ENCODE measurements at places on chromosomes 5 and 9.

GRCh38 chr9:137669261-137669672 lies 50.5 kb downstream of the EHMT1 start:
- peaks cover 17% of the 10 kb centered on the region for H3K36me3 ChIP-seq
- H3K4me3 ChIP-seq = no peak overlapping the region
- H3K4me1 ChIP-seq = peaks cover 45% of the 10 kb centered on the region

- H3K27me3 ChIP-seq = no peaks in the 10 kb centered on the region
- no peak for DNase-seq
- peaks cover 41% of the 10 kb centered on the region for H3K36me3 ChIP-seq
These were observed 9.7 kb downstream of the RICTOR start for GRCh38 chr5:39064450-39064849.

GRCh38 chr9:136045595-136046553 lies 49.2 kb downstream of the NACC2 start:
- H3K4me1 ChIP-seq = peaks cover under 1% of the 10 kb centered on the region
- no peak overlapping the region for H3K27ac ChIP-seq
- peaks cover 2% of the 10 kb centered on the region for H3K27me3 ChIP-seq
- DNase-seq = no peak
- no peak overlapping the region for H3K4me3 ChIP-seq

GRCh38 chr9:37251452-37251851 lies 131.1 kb downstream of the ZCCHC7 start:
- no peaks in the 10 kb centered on the region for H3K27me3 ChIP-seq
- peaks cover 30% of the 10 kb centered on the region for H3K36me3 ChIP-seq
- DNase-seq = no peak

- no peak overlapping the region for H3K27ac ChIP-seq
- H3K4me1 ChIP-seq = peaks cover 7% of the 10 kb centered on the region
- no peak overlapping the region for H3K4me3 ChIP-seq
- no peak for DNase-seq
- peaks cover 3% of the 10 kb centered on the region for H3K27me3 ChIP-seq
- H3K36me3 ChIP-seq = no peaks in the 10 kb centered on the region
These were observed 87.6 kb downstream of the ADRB2 start for GRCh38 chr5:148913985-148914431.

- peaks cover 2% of the 10 kb centered on the region for H3K27me3 ChIP-seq
- H3K27ac ChIP-seq = no peak overlapping the region
- H3K4me1 ChIP-seq = peaks cover 4% of the 10 kb centered on the region
- peak; percentile 54 for DNase-seq
- H3K36me3 ChIP-seq = no peaks in the 10 kb centered on the region
- peak overlapping the region; percentile 72 for H3K4me3 ChIP-seq
These were observed 880.1 kb upstream of the SEMA6A start for GRCh38 chr5:117454716-117455212.

DNA sequence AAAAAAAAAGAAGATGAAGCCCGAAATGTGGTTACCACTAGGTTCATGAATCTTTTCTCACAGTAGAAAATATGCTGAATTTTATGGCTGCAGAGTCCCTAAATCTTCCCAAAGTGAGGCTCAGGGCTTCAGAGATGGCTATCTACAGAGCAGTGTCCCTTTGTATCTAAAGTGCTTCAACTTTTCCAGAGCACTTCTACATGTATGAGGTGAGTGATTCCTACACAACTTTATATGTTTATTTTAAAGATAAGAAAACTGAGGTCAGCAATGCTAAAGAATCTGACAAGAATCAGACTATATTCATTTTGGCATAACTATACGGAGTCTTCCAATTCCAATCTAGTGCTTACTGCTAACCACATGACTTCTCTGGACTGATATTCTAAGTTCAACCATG lies 53.2 kb downstream of the MRPS27 start:
- H3K27me3 ChIP-seq = no peaks in the 10 kb centered on the region
- H3K4me3 ChIP-seq = no peak overlapping the region
- no peak overlapping the region for H3K27ac ChIP-seq
- no peak for DNase-seq

DNA sequence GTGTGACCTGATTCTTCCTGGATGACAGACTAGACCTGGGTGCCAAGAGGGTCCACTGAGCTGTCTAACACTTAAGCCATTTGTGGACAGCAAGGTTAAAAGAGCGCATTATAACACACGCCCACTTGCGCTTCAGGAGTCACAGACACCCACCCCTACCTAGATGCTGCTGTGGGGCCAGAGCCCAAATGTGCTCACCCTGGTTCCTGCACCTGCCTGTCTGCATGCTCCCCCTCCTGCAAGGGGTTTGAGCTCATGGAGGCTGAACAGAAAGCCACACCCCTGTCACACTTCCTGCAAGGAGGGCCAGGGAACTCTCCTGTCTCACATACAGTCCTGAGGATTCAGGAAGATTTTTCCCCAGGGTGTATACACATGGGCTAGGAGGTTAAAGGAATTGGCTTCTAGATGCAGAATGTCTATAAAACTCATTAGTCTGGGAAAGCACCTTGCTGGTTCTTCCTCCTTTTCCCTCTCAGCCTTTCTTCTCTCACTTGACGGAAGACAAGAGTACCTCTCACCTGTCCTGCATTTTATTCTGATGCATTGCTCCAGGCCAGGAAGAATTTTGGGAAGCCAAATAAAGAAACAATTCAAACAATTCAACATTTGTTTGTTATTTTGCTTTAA lies 87.4 kb upstream of the LHFPL2 start:
- peaks cover 28% of the 10 kb centered on the region for H3K4me1 ChIP-seq
- H3K27ac ChIP-seq = peak overlapping the region; percentile 25
- H3K27me3 ChIP-seq = no peaks in the 10 kb centered on the region

GRCh38 chr9:126475933-126476555 lies 137.7 kb upstream of the LMX1B start:
- H3K27me3 ChIP-seq = peaks cover 6% of the 10 kb centered on the region
- H3K27ac ChIP-seq = no peak overlapping the region
- H3K4me1 ChIP-seq = peaks cover 16% of the 10 kb centered on the region
- H3K4me3 ChIP-seq = no peak overlapping the region
- DNase-seq = no peak

GRCh38 chr5:159345336-159345735 lies 15.0 kb upstream of the IL12B start:
- peaks cover 16% of the 10 kb centered on the region for H3K36me3 ChIP-seq
- no peaks in the 10 kb centered on the region for H3K27me3 ChIP-seq
- no peak overlapping the region for H3K4me3 ChIP-seq
- peak overlapping the region; percentile 21 for H3K27ac ChIP-seq
- no peak for DNase-seq

GRCh38 chr5:64944868-64945267 lies 176.1 kb downstream of the CWC27 start:
- H3K27me3 ChIP-seq = no peaks in the 10 kb centered on the region
- H3K4me1 ChIP-seq = no peaks in the 10 kb centered on the region
- H3K4me3 ChIP-seq = no peak overlapping the region

DNA sequence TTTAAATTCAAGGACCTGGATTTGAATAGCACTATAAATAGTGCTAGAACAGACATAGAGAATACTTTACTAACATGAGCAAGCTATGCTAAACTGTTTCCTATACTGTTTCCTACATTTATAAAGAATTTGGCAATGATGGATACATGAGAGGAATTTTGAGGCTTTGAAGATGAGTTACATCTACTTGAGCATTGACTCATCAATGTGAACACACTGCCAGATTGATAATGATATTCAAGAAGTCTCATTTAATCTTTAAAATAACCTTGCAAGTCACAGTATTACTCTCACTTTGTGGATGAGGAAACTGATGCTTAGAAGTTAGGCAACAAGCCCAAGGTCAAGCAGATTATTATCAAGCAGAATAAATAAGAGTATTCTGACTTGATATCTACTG lies 281.9 kb downstream of the DNAH5 start:
- DNase-seq = no peak
- no peak overlapping the region for H3K4me3 ChIP-seq
- no peaks in the 10 kb centered on the region for H3K36me3 ChIP-seq
- H3K27ac ChIP-seq = no peak overlapping the region
- H3K27me3 ChIP-seq = no peaks in the 10 kb centered on the region

DNA sequence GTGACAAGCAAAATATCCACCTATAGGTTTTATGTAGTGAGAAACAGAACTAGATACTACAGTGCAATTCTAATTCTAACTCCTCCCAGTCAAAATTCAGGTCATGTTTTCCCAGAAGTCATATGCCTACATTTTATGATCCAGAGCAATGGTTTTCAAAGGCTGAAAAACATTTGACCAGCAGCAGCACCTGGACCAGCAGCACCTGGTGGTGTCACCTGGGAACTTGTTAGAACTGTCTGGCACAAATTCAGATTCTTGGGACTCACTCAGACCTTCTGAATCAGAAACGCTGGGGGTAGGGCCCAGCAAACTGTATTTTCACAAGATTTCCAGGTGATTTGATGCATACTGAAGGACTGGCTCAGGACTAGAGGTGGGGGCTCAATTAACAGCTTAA lies 367.7 kb upstream of the RFX3 start:
- no peak overlapping the region for H3K4me3 ChIP-seq
- H3K27ac ChIP-seq = no peak overlapping the region
- no peaks in the 10 kb centered on the region for H3K36me3 ChIP-seq
- H3K4me1 ChIP-seq = no peaks in the 10 kb centered on the region
- DNase-seq = no peak
- H3K27me3 ChIP-seq = peaks cover 4% of the 10 kb centered on the region

DNA sequence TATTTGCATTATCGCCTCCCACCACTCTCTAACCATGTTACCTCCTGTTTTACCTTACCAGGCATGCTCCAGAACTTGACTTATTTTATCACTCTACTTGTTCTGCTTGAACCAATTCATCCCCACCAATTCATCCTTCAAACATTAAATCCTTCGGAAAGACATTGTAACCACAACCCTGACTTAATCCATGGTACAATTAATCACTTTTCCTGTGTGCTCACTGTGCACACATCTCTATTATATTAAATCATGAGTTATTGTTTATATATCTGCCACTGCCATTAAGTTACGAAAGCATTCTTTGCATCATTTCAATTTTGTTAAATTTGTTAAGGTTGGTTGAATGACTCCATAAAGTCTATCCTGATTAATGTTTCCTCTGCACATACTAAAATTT lies 7.4 kb upstream of the C5orf46 start:
- H3K4me3 ChIP-seq = no peak overlapping the region
- peaks cover 2% of the 10 kb centered on the region for H3K27me3 ChIP-seq
- H3K4me1 ChIP-seq = no peaks in the 10 kb centered on the region
- DNase-seq = no peak
- H3K36me3 ChIP-seq = no peaks in the 10 kb centered on the region

DNA sequence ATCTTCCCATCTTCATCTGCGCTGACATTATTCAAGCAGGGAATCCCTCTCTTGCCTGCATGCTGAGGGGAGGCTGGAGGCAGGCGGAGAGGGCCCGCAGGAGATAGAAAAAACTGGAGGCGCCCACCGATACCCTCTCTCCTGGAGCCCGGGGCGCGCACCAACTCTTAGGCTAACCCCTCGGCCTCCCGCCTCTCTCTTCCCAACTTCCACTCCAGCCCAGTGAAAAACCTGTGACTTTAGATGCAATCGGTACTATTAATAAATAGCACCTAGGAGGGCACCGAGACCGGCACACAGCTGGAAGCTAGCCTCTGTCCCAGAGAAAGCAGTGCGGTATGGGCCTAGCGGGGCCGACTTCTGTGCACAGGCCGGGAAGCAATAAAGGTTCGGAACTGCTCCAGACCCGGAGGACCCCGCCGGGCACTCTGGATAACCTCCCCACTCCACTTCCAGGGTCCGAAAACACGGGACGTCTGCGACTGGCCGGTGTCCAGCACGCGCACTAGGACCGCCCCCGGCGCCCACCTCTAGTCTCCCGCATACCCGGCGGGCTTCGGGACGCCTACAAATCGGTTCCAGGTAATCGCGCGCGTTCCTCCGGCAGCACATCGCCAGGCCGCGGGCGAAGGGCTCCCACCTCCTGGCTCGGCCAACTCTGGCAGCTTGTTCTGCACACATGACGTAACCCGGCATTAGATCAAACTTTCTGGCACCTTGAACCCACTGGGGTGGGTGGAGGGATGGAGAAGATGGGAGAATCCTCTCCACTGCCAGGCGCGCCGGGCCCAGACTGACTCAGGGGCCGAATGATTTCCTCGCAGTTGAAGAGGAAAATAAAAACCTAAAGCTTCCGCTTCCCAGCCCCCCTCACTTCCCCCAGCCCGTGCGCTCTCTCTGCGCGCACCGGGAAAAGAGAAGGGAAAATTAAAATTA lies 1.4 kb downstream of the EFNA5 start:
- no peak for DNase-seq
- H3K27me3 ChIP-seq = peaks cover 19% of the 10 kb centered on the region
- H3K36me3 ChIP-seq = no peaks in the 10 kb centered on the region
- no peak overlapping the region for H3K27ac ChIP-seq
- peak overlapping the region; percentile 21 for H3K4me3 ChIP-seq

DNA sequence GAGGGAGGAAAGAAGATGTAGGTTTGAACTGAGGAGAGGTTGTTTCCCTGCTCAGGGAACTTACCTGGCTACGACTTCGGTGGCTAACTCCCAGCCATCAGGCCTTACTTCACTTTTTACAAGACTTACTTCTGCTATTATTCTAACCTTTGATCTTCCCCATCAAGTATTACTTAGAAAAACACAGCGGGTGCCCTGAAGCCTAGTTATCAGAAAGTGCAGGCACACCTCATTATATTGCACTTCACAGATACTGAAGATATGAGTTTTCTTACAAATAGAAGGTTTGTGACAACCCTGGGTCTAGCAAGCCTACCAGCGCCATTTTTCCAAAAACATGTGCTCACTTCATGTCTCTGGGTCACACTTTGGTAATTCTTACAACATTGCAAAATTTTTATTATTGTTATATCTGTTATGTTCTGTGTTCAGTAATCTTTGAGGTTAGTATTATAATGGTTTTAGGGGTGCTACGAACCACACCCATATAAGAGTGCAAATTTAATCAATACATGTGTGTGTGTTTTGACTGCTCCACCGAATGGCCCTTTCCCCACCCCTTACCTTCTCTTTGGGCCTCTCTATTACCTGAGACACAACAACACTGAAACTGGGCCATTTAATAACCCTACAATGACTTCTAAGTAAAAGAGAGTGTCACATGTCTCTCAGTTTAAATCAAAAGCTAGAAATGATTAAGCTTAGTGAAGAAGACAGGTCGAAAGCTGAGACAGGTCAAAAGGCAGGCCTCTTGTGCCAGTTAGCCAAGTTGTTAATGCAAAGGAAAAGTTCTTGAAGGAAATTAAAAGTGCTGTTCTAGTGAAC lies 2102.7 kb upstream of the WWC1 start:
- no peaks in the 10 kb centered on the region for H3K4me1 ChIP-seq
- DNase-seq = no peak
- H3K27ac ChIP-seq = no peak overlapping the region
- H3K4me3 ChIP-seq = no peak overlapping the region

- no peak for DNase-seq
- no peak overlapping the region for H3K4me3 ChIP-seq
- H3K36me3 ChIP-seq = no peaks in the 10 kb centered on the region
These were observed 174.4 kb upstream of the PRLR start for GRCh38 chr5:35404701-35405100.

GRCh38 chr9:34987160-34987901 lies 2.2 kb upstream of the DNAJB5 start:
- H3K4me1 ChIP-seq = peaks cover 55% of the 10 kb centered on the region
- no peaks in the 10 kb centered on the region for H3K36me3 ChIP-seq
- peak overlapping the region; percentile 61 for H3K27ac ChIP-seq
- no peak for DNase-seq
- H3K4me3 ChIP-seq = peak overlapping the region; percentile 28

Data from memory B cell (primary cell).